ENCODE measurements at places on chromosomes 13 and 19.

GRCh38 chr19:2249010-2249866 lies at the start of gene AMH:
Gene AMH, plus strand, starts transcription at chr19:2249323. Its CDS starts 10 bp downstream, at chr19:2249333.
- no peak for DNase-seq

DNA sequence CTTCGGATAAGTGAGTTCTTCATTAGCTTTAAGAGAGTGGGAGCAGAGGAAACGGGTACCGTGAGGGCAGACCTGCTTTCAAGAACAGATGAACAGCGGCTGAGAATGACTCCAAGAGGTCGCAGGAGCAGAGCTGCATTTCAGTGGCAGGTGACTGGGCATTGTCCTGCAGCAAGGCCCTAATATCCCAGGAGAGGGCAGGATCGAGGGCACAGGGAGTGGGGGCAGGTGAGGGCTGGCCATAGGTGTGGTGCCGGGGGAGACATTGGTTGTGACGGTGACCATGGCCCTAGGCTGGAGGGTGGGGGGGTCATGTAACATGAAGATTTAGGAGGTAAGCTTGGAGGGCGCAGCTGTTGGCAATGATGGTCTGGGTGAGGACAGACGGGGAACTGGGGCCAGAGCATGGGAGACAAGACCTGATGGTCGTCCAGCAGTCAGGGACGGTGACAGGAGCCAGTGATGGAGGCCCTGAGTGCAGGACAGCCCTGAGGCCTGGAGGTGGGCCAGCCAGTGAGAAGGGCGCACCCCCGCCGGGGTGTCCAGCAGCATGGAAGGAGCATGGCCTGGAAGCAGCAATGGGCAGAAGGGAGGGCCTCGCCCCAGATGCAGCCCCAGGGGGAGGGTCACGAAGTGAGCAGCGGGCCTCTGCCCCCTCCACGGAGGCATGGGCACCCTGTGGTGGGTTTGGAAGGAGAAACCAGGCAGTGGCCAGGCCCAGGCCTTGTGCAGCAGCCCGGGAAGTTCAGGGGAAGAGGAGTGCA lies 29.2 kb upstream of the LAMP1 start:
- no peak for DNase-seq

DNA sequence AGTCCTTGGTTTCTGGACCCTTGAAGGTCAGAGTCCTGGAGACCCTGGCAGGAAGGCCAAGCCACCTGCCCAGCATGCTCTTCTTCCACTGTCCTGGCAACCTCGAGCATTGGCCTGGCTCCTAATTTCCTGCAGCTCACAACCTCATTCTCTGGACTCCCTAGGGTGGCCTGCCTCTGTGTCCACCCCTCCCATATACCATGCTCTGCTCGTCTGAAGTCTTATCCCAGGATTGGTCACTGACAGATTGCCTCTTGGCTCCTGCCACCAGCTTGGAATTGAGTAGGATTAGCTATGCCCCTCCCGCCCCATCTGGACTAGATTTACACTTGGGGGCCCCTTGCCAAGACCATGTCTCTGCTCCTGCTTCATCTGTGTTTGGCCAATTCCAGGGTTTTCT lies 17.1 kb upstream of the WASF3 start:
- no peak for DNase-seq

DNA sequence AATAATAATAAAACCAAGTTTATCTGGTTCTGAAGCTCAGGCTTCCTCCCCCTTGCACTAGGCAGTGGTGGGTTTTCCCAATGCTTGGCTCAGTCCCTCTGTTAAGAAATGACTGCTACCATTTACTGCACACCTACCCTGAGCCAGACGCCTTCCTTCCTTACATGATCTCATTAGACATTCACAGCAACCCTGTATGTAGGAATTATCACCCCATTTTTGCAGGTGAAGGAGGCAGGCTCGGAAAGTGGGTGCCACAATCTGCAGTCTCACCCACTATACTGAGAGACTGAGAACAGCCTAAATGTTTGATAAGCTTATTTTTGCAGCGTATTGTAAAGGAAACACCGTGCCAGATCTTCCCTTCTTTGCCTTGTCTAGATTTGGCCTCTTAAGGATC lies 18.3 kb upstream of the CACNG8 start:
- DNase-seq: no peak

DNA sequence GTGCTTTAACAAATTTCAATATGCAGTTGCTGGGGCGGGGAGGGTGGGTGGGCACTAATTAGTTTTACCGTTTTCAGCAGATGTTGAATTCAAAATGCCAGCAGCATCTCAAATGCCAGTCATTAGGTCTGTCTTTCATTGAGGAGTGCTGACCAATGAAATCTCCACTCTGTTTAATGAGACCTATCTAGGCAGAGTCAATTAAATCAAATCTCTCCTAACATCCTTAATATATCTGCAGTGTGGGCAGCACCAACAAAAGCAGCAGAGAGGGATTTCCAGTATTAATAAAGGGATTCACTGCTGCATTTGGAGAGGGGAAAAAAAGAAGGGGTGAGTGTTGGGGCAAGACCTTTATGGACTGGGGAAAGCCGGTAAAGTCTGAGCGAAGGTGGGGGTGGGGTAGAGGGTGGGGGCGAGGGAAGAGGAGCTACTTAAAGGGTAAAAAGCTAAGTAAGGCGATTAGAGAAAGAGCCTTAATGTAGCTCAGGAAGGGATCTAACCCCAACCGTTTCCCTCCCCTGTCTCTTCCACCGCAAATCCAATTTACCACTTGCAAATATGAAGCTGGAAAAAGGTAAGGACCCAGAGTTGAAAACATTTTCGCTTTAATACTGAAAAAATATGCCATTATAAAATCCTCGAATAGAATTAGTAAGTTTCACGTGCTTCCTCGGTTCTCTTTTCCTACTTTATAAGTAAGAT lies 4.5 kb downstream of the SLITRK1 start:
- DNase-seq: no peak

GRCh38 chr19:22783651-22784410 lies at the start of gene ZNF99:
Gene ZNF99, minus strand, starts transcription at chr19:22784151. Its CDS starts 135 bp downstream, at chr19:22784016.
- DNase-seq: no peak

- DNase-seq: peak; percentile 49
Measured at GRCh38 chr13:113489549-113490495, 689 bp downstream of the DCUN1D2 start.

DNA sequence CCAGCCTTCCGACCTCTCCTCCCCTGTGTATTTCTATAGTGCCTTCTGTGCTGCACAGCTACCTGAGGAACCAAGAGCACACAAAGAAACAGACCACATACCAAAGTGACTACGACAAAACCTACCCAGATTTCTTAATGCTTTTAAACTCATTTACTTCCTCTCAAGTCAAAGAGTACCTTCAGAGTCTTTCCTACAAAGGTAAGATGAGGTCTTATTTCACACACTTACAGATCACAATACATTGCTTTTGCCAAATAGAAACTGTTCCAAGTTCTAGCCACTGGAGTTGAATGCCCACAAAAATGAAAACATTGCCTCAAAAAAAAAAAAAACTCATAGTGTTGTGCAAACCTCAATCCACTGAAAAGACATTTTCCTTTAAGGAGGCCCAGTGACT lies 36.4 kb downstream of the TEX26 start:
- DNase-seq: no peak

GRCh38 chr13:40351537-40352379 lies 314.7 kb downstream of the FOXO1 start:
- DNase-seq: no peak

GRCh38 chr19:33054623-33055022 lies 10.1 kb downstream of the RHPN2 start:
- DNase-seq: no peak

DNA sequence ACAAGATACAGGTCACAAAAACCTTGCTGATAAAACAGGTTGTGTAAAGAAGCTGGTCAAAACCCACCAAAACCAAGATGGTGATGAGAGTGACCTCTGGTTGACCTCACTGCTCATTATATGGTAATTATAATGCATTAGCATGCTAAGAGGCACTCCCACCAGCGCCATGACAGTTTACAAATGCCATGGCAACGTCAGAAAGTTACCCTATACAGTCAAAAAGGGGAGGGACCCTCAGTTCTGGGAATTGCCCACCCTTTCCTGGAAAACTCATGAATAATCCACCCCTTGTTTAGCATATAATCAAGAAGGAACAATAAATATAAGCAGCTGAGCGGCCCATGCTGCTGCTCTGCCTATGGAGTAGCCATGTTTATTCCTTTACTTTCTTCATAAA lies 434.1 kb downstream of the ZNF536 start:
- DNase-seq: no peak

- DNase-seq: no peak
Measured at GRCh38 chr13:97935071-97935470, 18.4 kb upstream of the IPO5 start.

GRCh38 chr19:40763526-40763925 lies 11.8 kb upstream of the MIA start:
- no peak for DNase-seq

GRCh38 chr13:74883834-74884233 lies 598.1 kb downstream of the TBC1D4 start:
- no peak for DNase-seq

DNA sequence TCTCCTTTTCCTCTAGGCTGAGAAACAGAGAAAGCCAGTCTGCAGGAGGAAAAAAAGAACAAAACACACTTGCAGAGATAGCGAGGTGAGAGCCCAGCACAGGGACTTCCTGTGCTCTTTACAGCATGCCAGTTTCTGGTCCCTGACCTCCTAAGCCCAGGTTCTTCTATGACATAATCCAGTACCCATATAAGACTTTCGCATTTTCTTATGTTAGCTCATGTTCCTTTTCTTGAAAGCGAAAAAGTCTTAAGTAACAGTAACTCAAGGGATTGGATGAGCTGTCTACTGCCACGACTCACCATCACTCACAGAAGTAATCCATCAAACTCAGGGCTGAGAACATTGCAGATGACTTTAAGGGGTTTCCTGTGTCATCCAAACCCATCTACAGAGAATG lies 17.4 kb downstream of the CCDC70 start:
- DNase-seq: no peak

DNA sequence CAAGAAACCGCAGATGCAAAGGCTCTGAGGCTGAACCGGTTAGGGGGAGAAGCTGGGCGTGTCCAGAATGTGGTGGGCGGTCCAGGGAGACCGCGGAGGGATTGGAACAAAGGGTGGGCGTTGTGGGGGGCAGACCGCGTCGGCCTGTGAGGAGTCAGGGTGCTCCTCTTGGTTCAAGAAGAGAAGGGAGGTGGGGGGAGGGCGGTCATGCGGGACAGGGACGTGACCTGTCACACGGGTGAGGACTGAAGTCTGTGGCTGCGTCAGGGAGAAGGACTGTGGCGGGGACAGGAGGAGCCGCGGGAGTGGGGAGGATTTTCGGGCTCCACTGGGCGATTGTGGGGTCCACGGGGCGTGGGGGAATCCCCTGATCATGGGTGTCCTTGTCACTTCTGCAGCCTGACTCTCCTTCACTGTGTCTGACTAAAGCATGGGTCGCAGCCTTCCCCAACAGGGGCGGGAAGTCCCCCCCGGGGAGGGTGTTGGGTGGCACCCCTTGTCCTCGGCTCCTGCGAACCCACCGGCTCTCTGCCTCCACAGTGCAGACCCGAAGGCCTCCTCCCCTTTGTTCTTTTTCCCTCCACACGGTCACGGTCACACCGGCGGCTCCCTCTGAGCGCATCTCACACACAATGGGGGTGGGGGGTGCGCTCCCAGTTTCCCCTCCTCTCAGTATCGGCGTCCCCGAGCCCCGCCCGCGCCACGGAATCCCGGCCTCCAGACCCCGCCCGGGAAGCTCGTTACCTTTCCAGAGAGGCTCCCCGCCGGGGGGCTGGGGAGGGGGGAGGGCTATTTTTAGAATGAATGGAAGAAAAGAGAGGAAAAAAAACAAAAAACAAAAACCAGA lies 16.4 kb upstream of the KCNN1 start:
- no peak for DNase-seq

- peak; percentile 60 for DNase-seq
Measured at GRCh38 chr19:45657520-45658167, 10.4 kb upstream of the GIPR start.

DNA sequence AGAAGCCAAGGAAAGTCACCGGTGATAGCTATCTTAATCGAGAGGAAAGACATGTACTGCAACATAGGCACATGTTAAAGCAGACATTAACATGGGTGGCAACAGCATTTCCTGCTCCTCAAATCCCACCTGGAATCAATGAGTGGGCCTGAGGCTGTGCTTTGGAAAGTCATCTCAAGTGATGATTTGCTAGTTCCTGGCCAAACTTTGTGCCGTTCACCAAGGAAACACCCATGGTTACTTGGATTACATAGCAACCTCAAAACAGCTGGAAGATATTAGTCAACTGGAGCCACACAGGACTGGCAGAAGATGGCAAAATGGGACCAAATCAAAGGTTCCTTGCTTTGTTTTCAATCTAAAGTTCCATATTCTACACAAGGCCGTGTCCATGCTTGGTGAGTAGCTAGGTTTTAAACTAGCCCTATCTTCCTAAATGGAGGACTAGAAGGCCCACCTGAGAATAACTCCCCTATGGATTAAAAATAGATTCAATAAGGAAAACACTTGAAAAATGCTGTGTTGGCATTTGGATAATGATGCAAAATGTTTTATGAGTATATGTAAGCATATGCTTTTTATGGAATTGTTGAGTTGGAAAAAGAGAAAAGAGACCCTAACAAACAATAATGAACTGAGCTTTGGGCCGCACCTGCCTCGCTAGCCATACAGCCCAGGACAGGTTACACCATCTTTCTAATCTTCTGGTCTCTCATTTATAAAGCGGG lies 144.5 kb downstream of the RGCC start:
- no peak for DNase-seq

DNA sequence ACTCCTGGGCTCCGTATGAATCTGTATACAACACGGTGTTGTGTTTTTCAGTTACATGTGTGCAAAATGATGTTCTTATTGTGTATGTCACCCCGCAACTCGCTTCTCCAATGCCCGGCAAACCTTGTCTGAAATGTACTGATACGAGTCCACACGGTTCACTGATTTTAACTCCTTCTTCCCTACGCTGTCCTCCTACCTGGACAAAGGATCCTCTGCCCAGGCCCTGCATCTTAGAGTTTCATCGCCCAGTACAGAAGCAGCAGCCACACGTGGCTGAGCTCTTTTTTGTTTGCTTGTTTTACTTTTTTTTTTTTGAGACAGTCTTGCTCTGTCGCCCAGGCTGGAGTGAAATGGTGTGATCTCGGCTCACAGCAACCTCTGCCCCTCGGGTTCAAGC lies 28.9 kb downstream of the ZFR2 start:
- DNase-seq: no peak

- no peak for DNase-seq
Measured at GRCh38 chr13:112184261-112184660, 117.3 kb downstream of the SOX1 start.

- no peak for DNase-seq
Measured at GRCh38 chr13:98083936-98084335, 59.0 kb upstream of the FARP1 start.
